ENCODE measurements at places on chromosomes 7 and 10.
A peak's percentile ranks its signal among the peaks of the same experiment; 100 is the strongest.

DNA sequence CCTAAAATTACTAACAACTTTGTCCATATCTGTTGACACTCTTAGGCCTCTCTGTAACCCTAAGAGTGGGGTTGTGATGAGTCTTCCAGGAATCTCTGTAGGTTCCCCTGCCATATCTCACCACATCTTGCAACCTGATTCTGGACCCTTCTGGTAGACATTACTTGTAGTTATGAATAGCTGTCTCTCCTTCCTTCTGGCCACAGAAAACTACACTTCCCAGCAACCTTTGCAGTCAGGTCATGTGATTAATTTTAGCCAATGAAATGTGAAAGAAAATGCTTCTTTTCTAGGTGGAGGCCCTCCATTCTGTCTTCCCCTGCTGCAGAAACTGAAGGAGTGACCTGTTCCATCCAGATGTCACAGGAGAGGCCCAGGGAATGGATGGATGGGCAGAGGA is 147.6 kb upstream of the AOAH start:
- peak; percentile 40 for DNase-seq

DNA sequence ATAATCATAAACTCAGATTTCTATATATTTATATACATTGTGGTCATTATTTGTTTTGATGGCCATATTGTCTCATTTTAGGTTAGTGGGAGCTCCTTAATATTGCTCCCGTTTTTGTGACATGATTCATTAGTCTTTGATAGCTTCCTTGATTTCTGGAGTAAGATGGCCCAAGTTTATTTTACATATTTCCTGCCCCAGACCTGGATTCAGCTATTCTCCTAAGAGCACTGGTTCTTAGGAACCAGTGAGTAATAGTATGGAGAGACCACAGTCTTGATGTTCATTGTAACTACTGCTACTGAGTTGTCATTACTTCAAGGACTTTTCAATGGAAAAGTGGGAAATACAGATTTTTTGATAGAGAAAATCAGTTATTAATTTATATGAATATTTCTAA is 6.0 kb downstream of the TFPI2 start:
- no peak for DNase-seq

DNA sequence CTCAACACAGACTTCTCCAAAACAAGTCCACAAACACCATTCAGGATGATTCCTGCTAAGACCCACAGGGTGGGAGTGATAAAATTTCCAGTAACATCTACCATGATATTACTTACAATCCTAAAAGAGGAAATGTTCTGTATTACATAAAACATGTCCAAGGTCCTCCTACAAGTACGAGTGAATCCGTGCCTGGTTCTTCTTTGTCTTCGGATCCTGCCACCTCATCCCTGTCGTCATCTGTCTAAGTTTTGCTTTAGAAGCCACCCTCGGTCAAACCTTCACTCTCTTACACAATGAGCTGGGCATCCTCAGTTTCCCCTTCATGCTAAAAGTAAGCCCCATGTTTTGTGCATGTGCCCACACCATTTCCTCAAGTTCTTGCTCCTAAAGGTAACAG is 279.0 kb downstream of the KCNMA1 start:
- no peak for DNase-seq

DNA sequence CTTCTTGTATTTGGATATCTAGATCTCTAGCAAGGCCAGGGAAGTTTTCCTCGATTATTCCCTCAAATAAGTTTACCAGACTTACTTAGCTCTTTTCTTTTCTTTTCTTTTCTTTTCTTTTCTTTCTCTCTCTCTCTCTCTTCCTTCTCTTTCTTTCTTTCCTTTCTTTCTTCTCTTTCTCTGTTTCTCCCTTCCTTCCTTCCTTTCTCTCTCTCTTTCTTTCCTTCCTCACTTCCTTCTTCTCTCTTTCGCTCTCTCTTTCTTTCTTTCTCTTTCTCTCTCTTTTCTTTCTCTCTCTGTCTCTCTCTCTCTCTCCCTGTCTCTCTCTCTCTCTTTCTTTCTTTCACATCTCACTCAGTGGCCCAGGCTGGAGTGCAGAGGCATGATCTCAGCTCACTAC is 37.0 kb downstream of the UPP1 start:
- no peak for DNase-seq
